OCI-LY7 (cell line): ENCODE measurements at places on chromosomes 5 and 9. TPM values are rescaled to one million over a fixed set of nuclear protein-coding genes. Genes with fewer than 3 reads are reported as not detected.

CTSV gene
- 0.25 and 0.31 TPM in 2 replicates for total RNA-seq

ANXA1 gene
- total RNA-seq: not detected in 2 replicates

ANKDD1B gene
- total RNA-seq: not detected in 2 replicates

ANKRD18A gene
- total RNA-seq: not detected in 2 replicates

FGF10 gene
- total RNA-seq: not detected in 2 replicates

TMOD1 gene
- total RNA-seq: not detected in 2 replicates

IER5L gene
- 2.8 and 3.4 TPM in 2 replicates for total RNA-seq

NUTM2G gene
- not detected in 2 replicates for total RNA-seq

DOCK8 gene
- 145 TPM in 2 replicates for total RNA-seq

GABRA1 gene
- total RNA-seq: not detected in 2 replicates

C9 gene
- not detected in 2 replicates for total RNA-seq
